ENCODE measurements at places on chromosomes 7 and 10. TPM values are rescaled to one million over a fixed set of nuclear protein-coding genes. Genes with fewer than 3 reads are reported as not detected.

GRCh38 chr10:31095677-31096560 is 64.3 kb upstream of the ZNF438 start:
- H3K4me3 ChIP-seq: no peak overlapping the region
- H3K27me3 ChIP-seq: no peaks in the 10 kb centered on the region
- peaks cover 33% of the 10 kb centered on the region for H3K4me1 ChIP-seq

- H3K27me3 ChIP-seq: no peaks in the 10 kb centered on the region
- no peaks in the 10 kb centered on the region for H3K36me3 ChIP-seq
- no peak for DNase-seq
- H3K4me1 ChIP-seq: no peaks in the 10 kb centered on the region
Observed at GRCh38 chr7:106183952-106184351, 71.8 kb upstream of the SYPL1 start.

Gene NUDCD3
- total RNA-seq: 35.4 TPM

Gene RNF32
- total RNA-seq: 3.0 TPM

Gene BHLHA15
- total RNA-seq: 4.8 TPM

DNA sequence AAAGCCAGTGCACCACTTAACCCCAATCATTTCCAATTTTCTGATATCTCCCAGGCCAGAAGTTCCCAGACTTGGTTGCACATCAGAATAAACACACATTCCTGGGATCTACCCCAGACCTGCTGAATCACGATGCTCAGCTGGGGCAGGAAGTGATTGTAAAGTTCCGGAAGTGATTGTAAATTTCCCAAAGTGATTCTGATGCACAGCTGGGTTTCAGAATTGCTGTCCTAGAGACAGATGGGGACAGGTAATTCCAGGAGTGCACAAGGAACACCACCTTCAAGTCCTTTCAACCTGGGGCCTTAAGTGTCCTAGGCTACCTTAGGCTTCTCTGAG is 104.2 kb upstream of the EEPD1 start:
- no peaks in the 10 kb centered on the region for H3K27me3 ChIP-seq
- peaks cover 9% of the 10 kb centered on the region for H3K4me1 ChIP-seq
- H3K4me3 ChIP-seq: no peak overlapping the region
- no peak overlapping the region for H3K27ac ChIP-seq
- DNase-seq: no peak

Gene ADCK2
- total RNA-seq: 7.8 TPM

Gene TMEM213
- total RNA-seq: not detected

Gene COL1A2
- total RNA-seq: 47.9 TPM

DNA sequence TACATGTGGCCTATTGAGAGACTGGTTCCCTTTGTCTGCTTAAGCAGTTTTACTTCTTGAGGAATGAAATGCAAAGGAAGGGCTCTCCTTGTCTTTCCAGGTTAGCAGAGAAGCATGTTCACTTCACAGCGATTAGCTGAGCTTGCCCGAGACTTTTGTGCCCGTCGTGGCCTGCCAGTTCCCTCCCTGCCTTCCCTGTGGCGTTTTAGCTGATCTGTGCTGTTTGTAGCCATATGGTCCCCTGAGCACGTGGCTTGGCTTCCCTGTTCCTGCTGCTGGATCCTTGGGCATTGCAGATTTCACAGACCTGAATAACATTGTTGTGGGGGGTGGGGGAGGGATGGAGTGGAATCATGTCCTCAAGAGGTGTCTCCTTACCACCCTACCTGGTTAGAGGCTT is 61.8 kb downstream of the SND1 start:
- H3K27ac ChIP-seq: peak overlapping the region; percentile 72
- H3K4me3 ChIP-seq: no peak overlapping the region
- H3K36me3 ChIP-seq: peaks cover 15% of the 10 kb centered on the region
- no peaks in the 10 kb centered on the region for H3K27me3 ChIP-seq

Gene CALHM3
- total RNA-seq: not detected

Gene NUTM2B
- 0.43 TPM for total RNA-seq

- H3K36me3 ChIP-seq: no peaks in the 10 kb centered on the region
- H3K27me3 ChIP-seq: no peaks in the 10 kb centered on the region
- no peak overlapping the region for H3K27ac ChIP-seq
Observed at GRCh38 chr10:18533896-18534295, 117.5 kb downstream of the NSUN6 start.

Gene BTRC
- 23.5 TPM for total RNA-seq

DNA sequence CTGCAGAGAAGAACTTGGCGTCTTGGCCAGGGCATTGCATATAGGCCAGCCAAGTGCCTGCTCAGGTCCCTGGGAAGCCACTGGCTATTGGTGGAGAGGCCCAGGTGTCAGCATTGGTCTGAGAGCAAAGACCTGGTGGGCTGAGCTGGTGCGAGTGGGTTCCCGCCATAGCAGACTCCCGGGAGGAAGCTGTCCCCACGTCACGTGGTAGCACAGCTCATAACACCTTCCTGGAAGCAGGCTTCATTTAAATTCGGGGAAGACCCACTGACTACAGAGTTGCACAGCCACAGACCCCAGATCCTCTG is 130.5 kb downstream of the WDR37 start:
- H3K27ac ChIP-seq: no peak overlapping the region
- no peak for DNase-seq
- no peak overlapping the region for H3K4me3 ChIP-seq

DNA sequence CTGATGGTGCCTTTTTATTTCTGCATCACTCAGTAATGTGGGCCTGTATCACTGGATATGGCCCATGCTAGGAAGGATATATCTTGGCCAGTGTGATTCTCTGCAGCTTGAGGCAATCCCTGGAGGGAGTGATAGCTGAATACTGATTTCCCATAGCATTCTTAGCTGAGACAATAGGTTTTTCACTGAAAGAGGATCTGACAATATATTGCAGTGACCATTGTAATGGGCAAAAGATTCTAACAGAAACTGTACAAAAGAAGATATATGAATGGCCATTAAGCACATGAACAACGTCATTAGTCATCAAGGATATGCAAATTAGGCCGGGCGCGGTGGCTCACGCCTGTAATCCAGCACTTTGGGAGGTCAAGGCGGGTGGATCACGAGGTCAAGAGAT is 117.8 kb downstream of the KAT6B start:
- peaks cover 15% of the 10 kb centered on the region for H3K4me1 ChIP-seq

Data from neural progenitor cell (in vitro differentiated cells).